ENCODE measurements at places on chromosomes 1 and 21. TPM values are rescaled to one million over a fixed set of nuclear protein-coding genes. Genes with fewer than 3 reads are reported as not detected.

- DNase-seq, result no peak
Observed at GRCh38 chr21:27480841-27481261, 514.0 kb upstream of the ADAMTS5 start.

DNA sequence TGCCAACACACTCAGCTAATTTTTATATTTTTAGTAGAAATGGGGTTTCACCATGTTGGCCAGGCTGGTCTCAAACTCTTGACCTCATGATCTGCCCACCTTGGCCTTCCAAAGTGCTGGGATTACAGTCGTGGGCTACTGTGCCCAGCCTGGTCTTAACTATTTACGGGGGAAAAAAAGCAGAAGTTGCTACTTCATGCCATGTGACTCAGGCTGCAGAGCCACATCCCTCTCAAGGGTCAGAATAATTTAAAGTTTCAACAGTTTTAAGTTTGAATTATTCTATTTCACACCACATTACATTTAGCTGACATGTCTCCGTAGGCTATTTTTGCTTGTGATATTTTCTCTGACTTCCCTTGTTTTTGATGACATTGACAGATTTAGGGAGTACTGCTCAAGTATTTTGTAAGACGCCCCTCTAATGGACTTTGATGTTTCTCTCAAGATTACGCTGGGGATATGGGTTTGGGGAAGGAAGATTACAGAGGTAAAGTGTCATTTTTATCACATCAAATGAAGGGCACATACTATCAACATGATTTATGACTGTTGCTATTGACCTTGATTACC lies 14.6 kb upstream of the AGBL4 start:
- no peak for DNase-seq

DNA sequence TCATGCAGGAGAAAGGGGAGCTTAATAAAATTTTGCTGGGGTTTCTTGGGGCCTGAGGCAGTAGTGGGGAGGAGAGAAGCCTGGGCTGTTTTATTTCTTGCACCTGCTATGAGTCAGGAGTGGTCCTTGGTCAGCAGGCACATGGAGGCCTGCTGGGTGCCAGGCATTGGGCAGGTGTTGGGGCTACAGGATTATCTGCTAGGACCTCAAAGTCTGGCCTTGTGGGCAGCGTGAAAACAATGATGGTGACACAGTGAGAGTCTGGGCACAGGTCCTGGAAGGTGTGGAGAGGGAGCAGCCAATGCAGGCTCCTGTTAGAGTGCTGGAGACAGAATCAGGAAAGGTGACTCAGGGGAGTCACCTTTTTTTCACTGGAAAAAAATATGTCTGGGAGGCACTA lies 17.2 kb downstream of the ROR1 start:
- no peak for DNase-seq

DNA sequence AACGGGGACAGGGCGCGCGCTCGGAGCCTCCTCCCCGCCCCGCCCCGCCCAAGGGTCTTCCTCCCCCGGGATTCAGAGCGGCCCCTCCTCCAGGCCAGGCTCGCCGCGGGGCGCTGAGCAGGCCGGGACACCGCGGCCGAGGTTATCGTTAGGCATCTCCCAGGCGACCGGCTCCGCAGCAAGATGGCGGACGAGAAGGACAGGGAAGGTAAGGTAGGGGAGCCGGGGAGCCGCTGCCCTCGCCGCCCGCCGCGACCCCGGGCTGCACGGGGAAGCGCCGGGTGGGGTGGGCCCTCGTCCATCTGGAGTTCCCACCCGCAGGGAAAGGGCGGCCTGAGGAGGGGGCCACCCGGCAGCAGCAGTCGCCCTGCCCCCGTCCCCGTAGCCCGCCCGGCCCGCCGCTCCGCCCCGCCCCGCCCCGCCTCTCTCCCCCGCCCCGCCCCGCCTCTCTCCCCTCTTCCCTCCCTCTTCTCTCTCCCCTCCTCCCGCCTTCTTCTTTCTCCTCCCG lies 105.9 kb upstream of the HNRNPU start:
- peak; percentile 76 for DNase-seq

DNA sequence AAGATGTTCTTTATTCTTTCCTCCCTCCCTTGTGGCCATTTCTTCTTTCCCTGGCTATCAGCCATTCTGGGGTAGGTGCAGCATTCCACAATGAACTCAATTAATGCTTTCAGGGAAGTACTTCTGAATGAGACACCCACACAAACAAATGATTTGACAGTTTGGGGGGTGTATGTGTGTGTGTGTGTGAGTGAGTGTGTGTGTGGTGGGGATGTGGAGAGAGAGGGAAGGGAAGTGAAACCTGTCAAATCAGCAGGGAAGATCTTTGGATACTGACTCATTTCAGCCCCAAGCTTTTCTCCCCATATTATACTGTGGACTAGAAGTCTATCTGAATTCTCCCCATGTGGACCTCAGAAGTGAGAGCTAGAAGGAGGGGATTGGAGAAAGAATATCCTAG lies 154.9 kb upstream of the CD34 start:
- no peak for DNase-seq

- DNase-seq, result no peak
Observed at GRCh38 chr1:86429835-86430234, 5.9 kb downstream of the CLCA2 start.

DNA sequence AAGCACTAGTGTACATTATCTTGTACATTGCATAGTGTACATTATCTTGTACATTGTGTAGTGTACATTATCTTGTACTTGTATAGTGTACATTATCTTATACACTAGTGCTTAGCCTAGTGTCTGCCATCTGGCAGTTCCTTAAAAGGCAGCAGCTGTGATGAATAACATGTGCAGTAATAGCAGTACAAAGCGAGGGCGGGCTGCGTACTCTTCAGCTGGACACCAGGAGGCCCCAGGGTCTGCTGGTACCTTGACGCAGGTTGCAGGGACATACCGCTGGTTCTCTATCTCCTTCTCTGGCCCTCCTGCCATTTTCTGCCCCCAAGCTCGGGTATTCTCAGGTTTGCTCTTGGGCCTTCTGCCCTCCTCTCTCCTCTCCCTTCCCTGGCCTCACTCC lies 149.6 kb downstream of the SEC16B start:
- no peak for DNase-seq

DNA sequence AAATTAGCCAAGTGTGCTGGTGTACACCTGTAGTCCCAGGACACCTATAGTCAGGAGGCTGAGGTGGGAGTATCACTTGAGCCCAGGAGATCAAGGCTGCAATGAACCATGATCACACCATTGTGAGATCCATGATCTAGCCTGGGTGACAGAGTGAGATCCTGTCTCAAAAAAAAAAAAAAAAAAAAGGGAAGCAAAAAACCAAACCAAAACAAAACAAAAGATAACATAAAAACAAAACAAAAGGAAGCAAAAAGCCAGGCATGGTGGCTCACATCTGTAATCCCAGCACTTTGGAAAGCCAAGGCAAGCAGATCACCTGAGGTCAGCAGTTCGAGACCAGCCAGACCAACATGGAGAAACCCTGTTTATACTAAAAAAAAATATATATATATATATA lies 9.4 kb upstream of the AKR1A1 start:
- no peak for DNase-seq

DNA sequence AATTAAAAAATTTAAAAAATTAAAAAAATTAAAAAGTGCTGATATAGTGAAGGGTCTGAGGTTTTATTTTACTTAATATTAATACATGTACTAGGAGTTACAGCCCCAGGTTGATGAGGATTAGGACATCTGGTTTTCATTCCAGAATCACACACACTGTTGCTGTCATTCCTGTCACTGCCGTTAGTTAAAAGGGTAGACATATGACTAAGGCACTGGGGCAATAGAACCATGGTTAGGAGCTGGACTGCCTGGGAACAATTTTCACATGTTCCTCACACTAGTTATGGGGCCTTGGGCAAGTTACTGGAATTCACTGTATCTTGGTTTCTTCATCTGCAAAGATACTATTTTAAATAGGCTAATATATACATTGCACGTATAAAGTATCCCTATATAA lies 191.8 kb upstream of the DPYD start:
- DNase-seq, result no peak

- DNase-seq, result no peak
Observed at GRCh38 chr1:53189061-53189460, 7.6 kb upstream of the CPT2 start.

- DNase-seq, result peak; percentile 51
Observed at GRCh38 chr21:20971296-20971921, 26.8 kb upstream of the NCAM2 start.

DNA sequence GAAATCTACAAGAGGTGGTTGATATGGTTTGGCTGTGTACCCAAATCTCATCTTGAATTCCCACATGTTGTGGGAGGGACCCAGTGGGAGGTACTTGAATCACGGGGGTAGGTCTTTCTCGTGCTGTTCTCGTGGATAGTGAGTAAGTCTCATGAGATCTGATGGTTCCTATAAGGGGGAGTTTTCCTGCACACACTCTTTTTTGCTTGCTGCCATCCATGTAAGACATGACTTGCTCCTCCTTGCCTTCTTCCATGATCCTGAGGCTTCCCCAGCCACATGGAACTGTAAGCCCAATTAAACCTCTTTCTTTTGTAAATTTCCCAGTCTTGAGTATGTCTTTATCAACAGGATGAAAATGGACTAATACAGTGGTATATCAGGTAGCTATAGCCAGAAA lies 5.2 kb upstream of the VWA5B1 start:
- DNase-seq, result no peak

DNA sequence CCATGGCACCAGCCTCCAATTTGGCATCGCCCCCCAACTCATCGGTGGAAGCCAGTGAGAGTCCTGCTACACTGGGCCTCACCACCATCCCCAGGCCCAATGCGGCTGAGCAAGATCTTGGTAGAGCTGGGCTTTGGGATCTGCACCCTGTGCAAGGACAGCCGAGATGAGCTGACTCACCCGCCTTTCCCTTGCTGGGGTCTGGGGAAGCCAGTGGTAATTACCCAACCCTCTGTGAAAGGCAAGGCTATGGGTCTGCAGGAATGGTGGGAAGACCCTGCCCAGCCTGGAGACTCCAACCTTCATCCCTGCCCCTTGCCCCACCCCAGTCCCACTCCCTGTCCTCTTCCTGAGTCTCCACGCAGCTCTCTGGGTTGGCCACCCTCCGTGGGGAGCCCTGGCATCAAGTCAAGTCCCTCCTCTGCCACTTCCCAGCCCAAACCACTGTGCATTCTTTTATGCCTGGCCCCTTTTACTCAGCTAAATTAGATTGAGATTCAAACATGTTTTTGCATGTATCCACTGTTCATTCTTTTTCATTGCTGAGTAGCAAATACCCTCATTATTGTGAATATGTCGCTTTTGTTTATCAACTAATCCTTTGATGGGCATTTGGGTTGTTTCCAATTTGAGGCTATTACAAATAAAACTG lies 8.8 kb downstream of the SMCP start:
- DNase-seq, result no peak

DNA sequence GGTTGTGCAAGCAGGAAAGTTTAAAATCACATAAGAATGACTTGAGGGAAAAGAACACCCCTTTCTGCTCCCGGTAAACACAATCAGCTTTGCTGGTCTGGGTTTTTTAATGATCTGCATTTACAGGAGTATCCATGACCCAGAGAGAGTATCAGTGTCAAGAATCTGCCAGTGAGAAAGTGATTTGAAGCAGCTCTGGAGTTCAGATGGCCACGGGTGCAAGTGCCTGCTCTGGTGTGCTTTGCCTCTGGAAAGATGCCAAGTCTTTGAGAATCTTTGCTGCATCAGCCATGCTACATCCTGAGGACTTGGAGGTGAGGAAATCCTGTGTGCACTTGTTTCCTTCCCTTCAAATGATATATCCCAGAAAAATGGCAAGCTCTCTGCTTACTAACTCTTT lies 18.6 kb upstream of the MYSM1 start:
- peak; percentile 15 for DNase-seq

GRCh38 chr1:184789884-184790283 lies 35.2 kb upstream of the EDEM3 start:
- no peak for DNase-seq

DNA sequence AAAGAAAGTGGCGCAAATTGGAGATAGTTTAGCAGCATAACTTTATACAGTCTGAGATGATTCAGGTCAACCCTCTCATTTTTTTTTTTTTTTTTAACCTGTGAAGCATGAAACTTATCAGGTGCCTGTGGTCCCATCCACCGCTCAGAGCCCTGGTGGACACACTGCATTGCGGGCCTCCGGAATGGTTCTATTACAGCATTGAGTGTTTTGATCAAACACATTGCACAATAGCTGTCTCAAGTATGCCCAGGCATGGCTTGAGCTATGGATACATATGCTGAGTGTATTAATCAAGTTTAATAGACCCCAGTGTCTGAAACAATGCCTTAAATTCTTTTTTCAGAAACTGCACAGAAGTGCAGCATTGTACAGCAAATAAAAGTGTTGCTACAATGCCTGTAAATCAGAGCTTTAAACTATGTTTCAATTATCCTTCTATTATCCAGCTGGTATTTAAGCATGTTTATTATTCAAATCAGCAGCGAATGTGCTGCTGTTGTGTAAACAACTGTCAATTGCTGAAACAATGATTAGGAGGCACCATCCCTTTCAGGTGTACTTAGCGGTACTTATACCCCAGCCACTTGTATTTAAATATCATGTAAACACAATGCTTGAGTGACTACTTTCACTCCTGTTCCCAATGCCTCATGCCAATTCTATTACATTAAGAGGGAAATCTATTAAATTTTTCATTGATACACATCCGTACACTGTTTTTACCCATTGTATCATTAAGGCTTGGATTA lies 456.6 kb downstream of the RPS6KC1 start:
- no peak for DNase-seq

- DNase-seq, result no peak
Observed at GRCh38 chr21:34705011-34705410, 36.2 kb downstream of the CLIC6 start.

DNA sequence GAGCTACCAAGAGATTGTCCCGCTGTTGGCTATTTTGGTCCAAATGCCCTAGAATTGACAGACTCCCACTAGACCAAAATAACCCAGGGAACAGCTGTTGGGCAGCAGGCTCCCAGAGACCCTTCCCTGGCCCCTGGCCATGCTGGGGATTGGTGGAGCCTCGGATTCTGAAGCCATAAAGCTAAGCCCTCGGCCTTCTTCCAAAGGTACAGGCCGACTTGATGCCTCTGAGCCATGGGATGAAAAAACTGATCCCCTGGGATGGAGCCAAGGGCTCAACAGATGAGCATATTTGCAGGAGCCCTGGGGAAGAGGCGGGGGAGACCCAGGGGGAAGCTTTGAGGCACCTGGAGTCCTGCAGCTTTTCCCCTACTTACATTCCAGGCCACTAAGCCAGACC lies 1.0 kb upstream of the LRRC38 start:
- DNase-seq, result no peak

- DNase-seq, result no peak
Observed at GRCh38 chr1:153506831-153507413, 28.9 kb downstream of the S100A6 start.

DNA sequence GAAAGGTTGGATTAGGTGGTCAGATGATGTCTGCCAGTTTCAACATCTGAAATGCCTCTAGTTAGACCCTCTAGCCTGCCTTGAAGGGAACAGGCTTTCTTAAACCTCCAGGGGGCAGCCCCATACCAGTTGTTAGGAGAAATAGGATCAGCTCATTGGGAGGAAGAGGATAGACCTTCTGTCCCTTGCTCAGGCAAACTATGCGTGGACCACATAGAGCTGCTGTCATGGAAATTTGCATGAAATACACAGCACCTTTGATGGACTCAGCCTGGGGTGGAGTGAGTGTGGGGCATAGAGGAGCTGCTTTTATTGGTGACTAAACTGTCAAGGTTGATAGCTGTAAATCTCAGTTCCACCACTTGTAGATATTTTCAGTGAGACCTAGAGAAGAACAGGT lies 38.4 kb upstream of the SPAG17 start:
- peak; percentile 60 for DNase-seq

The S100B gene
- 0.54 TPM for total RNA-seq

The SLC19A1 gene
- total RNA-seq, result 27.1 TPM

The LCE2B gene
- not detected for total RNA-seq

The PCSK9 gene
- 6.8 TPM for total RNA-seq
